ENCODE measurements at places on chromosomes 7 and 10.
A peak's percentile ranks its signal among the peaks of the same experiment; 100 is the strongest.

GRCh38 chr10:43137717-43138020 is 576 bp upstream of the CSGALNACT2 start:
- DNase-seq = peak; percentile 70

GRCh38 chr10:116694243-116694926 is 48.0 kb downstream of the HSPA12A start:
- DNase-seq = no peak

- no peak for DNase-seq
Measured at GRCh38 chr10:102608487-102608886, 35.8 kb upstream of the TRIM8 start.

GRCh38 chr7:128437426-128438332 is 18.0 kb upstream of the HILPDA start:
- DNase-seq = no peak

DNA sequence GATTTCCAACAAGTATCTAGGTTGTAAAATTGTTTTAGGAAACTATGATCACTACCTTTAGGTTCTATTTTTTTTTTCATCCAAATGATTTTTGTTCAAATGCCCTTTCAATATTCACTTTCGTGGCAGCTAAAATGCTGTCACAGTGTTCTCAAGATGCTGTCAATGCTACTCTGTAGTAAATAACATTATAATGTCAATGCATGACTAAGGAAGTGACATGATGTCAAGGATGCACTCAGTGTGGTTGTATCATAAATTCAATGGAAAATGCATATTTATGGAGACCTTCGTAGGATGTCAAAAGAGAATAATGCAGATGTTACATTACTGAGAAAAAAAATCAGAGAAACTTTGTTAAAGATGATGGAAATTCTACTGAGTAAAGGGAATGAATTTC is 673.8 kb downstream of the ANKRD7 start:
- no peak for DNase-seq

GRCh38 chr10:6516929-6517284 is 63.2 kb downstream of the PRKCQ start:
- no peak for DNase-seq

GRCh38 chr7:51621956-51622355 is 305.3 kb upstream of the COBL start:
- DNase-seq = no peak

- no peak for DNase-seq
Measured at GRCh38 chr10:121797490-121797889, 130.3 kb downstream of the ATE1 start.

GRCh38 chr7:81073931-81074251 is 155.0 kb upstream of the SEMA3C start:
- DNase-seq = no peak

DNA sequence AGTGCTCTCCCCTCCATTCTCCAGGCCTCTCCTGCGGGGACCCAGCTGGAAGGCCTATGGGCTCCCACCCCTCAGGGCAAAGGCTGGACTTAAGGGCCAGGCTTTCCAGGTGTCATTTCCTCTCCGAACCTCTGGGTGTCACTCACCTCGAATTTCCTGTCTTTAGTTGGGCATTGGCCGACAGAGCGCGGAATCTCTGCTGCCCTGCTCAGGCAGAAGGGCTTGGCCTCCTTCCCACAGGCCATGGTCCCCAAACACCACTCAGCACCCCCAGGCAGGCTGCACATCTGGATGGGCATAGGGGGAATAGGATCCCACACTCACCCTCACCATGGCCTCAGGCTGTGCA is 212.9 kb downstream of the CCSER2 start:
- no peak for DNase-seq

DNA sequence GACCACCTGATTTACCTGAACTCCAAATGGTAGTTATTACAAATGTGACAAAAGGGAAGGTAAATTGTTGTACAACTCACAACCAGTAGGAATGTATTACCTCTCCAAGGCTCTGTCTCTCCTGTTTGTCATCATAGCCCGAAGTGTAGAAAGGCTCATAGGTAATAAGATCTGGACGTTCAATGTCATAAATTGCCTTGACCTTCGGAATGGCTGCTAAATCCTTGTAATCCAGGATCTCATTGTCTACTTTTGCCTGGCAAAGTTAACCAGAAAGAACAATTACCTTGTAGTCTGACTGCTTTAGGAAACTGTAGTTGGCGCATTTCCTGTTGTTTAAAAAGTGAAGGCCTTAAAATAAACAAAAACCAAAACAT is 68.6 kb upstream of the AFAP1L2 start:
- DNase-seq = no peak

DNA sequence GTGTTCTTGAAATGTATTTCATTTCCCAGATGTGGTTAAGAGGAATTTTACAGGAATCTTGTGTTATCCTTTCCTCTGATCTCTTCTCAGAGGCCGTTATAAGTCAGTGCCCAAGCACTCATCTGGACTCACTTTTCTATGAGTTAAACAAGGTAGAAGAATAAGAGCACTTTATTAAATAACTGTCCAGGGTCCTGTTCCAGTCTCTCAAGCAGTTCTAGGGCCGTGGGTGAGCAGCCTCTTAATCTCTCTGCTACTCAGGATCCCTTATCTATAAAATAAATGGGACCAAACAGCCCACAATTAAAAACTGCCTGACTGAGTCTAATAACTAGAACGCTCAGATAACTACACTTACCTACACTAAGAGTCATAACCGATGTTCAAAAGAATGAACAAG is 111.2 kb downstream of the OSBPL3 start:
- no peak for DNase-seq

GRCh38 chr7:79063019-79063698 is 390.3 kb downstream of the MAGI2 start:
- DNase-seq = no peak

GRCh38 chr7:98755138-98755898 is 114.5 kb downstream of the TMEM130 start:
- no peak for DNase-seq

DNA sequence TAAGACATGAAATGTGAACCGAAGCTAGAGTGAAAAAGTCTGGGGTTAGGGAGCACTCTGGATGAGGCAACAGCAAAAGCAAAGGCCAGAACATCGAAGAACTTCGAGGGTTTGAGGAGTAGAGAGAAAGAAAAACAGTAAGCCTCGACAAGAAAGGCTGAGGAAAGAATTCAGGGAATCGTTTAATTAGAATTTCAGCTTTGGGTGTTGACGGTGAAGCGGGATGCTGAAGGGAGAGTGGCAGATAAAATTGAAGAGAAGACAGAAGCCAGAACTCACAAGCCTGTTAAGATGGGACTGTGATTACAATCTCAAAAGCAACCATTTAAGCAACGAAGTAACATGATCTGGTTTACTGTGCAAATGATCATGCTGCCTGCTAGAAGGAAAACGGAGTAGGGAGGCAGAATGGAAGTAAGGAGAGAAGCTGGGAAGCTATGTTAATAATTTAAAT is 2.1 kb downstream of the TRDMT1 start:
- peak; percentile 57 for DNase-seq

GRCh38 chr7:13231216-13231615 is 543.8 kb downstream of the ARL4A start:
- DNase-seq = no peak

DNA sequence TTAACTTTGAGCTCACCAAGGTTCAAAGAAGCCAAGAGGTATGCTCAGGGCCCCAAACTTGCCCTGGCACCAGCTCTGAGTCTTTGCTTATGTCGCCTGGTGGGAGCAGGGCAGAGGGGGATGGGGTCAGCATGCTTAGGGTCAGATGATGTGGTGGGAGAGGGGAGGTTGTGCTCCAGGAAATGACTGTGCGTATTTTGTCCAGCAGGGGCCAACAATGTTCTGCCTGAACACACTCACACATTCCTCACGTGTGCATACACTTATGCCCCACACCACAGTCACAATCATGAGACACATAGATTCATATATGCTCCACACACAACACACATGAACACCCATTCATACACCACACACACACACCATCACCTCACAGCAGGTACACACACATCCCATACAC is 4.4 kb upstream of the RAMP3 start:
- no peak for DNase-seq

DNA sequence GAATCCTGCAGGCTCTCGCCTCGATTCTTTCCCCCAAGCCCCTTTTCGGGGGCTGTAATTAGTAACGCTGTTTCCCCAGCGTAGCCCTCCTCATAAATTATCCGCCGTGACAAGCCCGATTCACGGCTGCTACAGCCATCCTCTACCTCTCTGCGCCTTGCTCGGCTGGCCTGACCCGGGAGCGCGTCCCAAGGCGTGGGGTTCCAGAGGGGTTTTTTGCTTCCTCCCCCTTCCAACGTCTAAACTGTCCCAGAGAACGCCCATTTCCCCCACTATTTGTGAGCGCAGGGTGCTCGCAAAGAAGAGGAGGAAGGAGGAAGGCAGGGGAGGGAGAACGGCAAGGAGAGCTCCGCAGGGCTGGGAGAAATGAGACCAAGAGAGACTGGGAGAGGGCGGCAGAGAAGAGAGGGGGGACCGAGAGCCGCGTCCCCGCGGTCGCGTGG is 880 bp downstream of the HOXA5 start:
- no peak for DNase-seq

- no peak for DNase-seq
Measured at GRCh38 chr10:70409772-70410171, 5.8 kb downstream of the EIF4EBP2 start.

Measured in fibroblast of upper back skin (primary cell).